ENCODE measurements at places on chromosomes 12 and 14.

DNA sequence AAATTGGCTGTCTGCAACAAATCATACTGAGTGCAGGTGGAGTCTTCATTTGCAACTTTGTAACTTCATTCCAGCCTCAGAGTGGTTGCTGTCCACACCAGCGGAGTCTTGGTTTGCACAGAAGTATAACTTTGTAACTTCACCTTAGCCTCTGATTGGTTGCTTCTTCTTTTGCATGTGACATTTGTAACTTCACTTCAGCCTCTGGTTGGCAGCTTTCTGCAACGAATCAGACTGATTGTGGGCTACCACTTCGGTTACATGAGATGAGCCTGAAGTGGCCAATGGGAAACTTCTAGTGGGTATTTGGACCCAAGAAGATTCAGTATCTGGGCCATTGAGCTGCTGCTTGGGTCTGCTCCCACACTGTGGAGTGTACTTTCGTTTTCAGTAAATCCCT lies 17.8 kb downstream of the RASSF8 start:
- no peak for DNase-seq

- DNase-seq: no peak
Observed at GRCh38 chr12:25155022-25155576, 39.9 kb downstream of the DNAI7 start.

DNA sequence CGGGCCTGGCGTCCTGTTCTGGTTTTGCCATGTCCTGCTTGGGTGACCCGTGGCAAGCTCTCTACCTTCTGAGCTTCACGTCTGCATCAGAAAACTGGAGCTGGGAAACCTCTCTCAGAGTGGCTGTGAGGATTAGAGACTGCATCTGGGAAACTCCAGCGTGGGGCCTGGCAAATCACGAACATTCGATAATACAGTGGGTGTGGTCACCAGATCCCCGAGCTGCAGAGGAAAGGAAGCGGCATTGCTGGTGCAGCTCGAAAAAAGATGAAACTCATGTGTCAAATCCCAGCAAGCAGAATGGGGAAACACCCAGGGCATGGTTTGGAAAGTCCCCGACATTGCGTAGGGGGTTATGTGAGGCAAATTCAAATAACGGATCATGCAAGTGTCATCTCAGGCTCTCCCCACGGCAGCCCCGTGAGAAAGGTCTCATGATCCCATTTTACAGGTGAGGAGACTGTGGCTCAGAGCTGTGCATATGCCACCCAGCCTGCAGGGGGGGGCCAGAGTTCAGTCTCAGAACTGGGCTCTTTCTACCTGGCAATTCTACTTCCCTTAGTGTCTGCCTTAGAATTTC lies 98.1 kb upstream of the VRK1 start:
- DNase-seq: peak; percentile 2

GRCh38 chr14:64080452-64080851 lies 213.7 kb downstream of the ESR2 start:
- DNase-seq: no peak

GRCh38 chr12:28232211-28232928 lies 42.1 kb downstream of the CCDC91 start:
- DNase-seq: no peak

DNA sequence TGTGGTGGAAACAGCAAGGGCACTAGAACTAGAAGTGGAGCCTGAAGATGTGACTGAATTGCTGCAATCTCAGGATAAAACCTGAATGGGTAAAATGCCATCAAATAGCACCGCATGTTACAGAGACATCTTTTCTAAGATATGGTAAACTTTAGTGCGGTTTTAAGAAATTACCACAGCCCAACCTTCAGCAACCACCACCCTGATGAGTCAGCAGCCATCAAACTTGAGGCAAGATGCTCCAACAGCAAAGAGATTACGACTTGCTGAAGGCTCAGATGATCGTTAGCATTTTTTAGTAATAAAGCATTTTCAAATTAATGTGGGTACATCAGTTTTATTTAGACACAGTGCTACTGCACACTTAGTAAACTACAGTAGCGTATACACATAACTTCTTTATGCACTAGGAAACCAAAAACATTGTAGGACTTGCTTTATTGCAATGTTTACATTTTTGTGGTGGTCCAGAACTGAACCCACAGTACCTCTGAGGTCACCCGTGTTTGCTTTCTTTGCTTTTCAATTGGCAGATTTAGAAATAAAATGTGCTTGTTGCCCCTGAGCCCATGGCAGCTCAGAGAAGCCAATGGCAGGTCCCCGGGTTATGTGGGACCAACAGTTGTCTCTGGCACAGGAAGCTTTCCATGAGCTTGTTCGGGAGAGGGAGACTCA lies 15.9 kb downstream of the GOLGA3 start:
- no peak for DNase-seq

DNA sequence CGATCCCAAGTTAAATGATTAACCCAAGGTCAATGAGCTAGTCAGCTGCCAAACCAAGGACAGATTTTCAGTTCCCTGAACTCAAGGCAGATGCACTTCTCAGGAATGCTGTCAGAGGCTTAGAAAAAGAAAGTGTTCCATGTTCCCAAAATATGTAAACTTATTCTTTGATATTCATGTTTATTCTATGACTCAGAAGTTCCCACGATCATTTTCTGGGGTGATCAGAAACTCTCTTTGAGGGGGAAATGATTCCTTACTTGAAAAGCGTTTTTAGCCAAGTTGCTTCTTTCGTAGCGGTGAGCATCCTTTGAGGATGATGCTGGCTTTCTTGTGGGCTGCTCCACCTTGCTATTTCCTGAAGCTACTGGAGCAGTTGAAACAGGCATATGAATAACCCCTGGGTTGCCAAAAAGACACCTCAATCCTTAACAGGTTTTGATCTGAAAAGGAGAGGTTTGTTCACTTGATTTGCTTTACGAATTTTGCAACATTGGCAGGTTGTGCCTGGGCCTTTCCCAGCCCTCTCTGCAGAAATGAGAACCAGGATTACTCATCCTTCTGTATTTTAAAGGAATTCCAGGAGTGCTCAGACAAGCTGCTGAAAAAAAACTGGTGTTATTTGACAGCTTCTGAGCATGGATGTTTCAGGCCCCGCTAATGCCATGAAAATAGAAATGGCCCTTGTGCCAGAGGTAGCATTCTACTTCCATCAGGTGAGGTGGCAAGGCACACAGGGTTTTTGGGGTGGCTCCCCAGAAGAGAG lies 121.4 kb upstream of the HIF1A start:
- DNase-seq: no peak

DNA sequence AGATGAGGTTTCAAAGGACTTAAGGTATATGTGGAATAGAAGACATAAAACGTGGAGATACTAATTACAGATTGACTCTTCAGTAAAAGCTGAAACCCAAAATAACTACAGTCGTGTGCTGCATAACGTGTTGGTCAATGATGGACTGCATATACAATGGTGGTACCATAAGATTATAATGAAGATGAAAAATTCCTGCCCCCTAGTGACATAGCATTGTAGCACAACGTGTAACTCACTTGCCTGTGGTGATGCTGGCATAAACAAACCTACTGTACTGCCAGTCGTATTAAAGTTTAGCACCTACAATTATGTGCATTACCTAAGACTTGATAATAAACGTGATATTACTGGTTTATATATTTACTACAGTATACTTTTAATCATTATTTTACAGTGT lies 150.3 kb downstream of the LRRK2 start:
- no peak for DNase-seq
